ENCODE measurements at places on chromosomes 2 and 18.

DNA sequence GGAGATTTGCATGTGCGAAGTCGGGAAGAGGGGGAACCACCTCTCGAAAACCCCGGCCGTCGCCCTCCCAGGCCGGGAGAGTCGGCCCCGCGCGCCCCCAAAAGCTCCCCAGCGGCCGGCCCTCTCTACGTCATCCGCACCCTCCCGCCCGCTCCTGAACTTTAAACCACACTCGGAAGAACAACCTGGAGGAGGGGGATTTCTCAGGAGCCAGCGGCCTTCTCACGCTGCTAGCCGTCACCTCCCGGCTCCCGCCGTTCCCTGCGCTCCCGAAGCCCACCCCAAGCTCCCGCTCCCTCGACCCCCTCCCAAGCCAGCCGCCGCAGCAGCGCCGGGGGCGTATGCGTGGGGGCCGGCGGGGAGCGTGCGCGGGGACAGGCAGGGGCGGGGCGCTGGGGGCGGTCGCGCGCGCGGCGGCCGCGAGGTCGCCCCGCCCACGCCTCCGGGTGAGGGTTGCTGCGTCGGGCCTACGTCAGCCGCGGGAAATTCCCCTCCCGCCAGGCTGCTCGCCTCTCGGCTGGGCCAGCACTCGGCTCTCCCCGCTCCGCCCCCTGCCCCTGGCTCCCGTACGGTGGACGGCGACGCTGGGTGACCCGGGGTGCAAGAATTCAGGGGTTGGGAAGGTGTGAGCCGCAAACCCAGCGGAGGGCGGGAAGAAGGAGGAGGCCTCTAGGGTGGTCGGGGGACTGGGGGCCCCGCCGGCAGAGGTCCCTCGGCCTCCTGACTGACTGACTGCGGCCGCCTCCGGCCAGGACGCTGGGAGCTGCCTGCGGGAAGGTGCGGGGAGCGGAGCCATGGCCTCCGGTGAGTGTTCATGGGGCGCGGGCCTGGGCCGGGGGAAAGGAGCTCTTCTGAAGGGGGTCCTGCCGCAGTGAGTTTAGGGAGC is at the start of gene REL:
Gene REL (plus strand): TSS at position 528 of the 886 bp plus-strand sequence. CDS start 267 bp downstream, at position 795.
- DNase-seq, result peak; percentile 95

GRCh38 chr2:191530618-191531017 is 147.3 kb upstream of the NABP1 start:
- no peak for DNase-seq

DNA sequence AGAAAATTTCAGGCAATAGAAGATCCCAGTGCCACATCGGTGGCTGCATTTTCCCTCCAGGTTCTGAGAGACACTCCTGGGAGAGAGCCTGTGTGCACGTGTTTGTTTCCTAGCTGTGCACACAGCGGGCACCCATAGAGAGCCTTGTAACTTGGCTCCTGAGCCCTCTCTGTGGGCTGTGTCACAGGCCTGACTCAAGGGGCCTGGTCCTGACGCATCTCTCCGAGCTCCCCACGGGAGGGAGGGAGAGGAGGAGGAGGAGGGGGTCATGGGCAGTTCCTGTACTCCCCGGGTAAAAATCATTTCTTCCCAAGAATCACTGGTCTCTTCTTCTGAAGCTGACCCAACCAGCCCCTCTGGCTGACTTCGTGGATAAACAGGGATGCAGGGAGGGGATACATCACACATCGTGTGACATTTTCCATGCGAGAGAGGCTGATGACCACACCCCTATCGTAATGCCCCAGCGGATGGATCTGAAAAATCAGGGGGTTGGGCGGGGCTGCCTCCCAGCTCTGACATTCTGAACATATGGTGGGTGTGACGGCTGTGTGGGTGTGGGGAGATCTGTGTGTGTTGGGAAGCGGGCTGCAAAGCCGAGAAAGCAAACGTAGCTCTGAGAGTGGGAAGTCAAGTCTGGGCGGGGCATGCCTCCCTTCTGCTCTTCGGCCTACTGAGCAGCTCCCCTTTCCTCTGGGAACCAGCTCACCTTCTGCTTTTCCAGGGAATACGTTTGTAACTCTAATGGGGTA is 308.3 kb upstream of the HS6ST1 start:
- DNase-seq, result no peak

DNA sequence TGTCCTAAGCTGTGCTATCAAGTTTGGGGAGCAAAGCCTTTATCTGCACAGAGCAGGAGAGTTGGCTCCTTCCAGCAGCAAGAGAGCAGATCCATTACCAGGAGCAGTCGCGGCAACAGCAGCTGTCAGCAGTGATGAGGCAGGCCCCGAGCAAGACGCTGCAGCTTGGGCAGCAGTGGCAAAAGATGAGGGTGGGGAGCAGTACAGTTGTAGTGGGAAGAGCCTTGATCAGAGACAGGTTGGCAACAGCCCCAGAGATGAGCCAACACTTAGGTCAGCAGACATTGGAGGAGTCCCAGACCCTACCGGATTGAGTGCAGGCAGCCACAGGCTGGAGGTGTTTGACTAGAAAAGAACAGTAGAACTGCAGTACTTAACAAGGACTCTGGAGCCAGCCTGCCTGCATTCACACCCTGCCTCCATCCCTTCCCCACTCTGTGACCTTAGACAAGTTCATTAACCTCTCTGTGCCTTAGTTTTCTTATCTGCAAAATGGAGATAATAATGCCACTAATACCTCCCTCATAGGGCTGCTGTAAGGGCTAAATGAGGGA is 117.1 kb upstream of the SERTAD2 start:
- no peak for DNase-seq

- no peak for DNase-seq
These were observed 20.4 kb downstream of the DSG4 start for GRCh38 chr18:31396796-31397612.

GRCh38 chr2:45765007-45765727 is 113.7 kb downstream of the PRKCE start:
- no peak for DNase-seq

DNA sequence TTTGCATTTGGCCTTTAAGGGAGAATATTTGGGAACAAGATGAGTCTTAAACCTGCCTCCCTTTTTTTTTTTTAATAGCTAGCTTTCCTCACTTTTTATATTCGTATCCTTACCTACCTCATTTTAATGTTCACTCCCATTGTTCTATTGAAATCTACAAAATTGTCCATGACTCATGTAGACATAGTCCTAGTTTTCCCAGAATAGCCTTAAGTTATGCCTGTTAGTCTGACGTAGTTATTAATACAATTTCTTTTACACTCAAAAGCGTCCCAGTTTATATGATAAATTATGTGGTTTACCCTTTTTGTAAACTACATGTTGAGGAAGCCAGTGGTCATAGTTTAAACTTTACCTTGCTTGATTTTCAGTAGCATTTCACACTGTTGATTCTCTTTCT is 73.4 kb downstream of the UBR3 start:
- no peak for DNase-seq

- no peak for DNase-seq
These were observed 35.2 kb downstream of the OTOF start for GRCh38 chr2:26442707-26443106.

DNA sequence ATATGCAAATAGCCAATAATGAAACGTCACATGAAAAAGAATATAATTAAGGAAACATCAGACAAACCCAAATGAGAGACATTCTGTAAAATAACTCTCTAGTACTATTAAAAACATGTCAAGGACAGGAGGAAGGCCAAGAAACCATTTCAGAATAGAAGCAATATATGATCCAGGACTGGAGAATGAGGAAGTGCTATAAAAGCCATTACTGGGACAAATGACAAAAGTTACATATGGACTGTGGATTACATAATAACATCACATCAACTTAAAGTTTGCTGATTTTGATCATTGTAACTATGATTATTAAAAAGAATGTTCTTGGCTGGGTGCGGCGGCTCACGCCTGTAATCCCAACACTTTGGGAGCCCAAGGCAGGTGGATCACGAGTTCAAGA is 81.3 kb downstream of the CRACDL start:
- no peak for DNase-seq

GRCh38 chr2:95539290-95539689 is 52.5 kb upstream of the TRIM43 start:
- no peak for DNase-seq

DNA sequence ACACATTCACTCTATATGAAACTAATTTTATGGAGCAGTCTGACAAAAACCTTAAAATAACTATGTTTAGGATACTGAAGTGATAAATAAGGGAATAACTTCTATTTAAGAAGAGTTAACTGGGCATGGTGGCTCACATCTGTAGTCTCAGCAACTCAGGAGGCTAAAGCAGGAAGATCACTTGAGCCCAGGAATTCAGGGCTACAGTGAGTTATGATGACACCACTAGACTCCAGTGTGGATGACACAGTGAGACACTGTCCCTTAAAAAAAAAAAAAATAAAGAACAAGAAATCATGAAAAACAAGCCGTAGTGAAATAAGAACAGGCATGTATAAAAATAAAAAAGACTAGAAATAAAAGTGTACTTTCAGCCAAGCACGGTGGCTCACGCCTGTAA is 82.0 kb downstream of the THADA start:
- DNase-seq, result no peak

DNA sequence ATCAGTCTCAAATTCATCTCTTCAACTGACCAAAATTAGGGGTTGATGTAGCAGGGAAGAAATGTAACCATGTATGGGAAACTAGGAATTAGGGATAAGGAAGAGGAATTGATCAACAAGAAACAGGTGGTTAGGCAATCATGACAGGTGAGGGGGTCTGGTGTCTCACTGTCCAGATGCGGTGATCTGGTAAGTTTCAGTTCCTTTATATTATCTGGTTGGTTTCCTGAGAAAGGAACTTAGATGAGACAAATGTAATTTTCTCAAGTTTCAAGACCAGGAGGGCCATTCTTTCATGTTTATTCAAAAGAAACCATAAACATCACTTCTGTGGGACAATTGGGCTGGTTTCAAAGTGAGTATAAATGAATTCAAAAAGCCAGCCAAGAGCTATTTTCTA is 306.2 kb upstream of the KCNJ3 start:
- no peak for DNase-seq

DNA sequence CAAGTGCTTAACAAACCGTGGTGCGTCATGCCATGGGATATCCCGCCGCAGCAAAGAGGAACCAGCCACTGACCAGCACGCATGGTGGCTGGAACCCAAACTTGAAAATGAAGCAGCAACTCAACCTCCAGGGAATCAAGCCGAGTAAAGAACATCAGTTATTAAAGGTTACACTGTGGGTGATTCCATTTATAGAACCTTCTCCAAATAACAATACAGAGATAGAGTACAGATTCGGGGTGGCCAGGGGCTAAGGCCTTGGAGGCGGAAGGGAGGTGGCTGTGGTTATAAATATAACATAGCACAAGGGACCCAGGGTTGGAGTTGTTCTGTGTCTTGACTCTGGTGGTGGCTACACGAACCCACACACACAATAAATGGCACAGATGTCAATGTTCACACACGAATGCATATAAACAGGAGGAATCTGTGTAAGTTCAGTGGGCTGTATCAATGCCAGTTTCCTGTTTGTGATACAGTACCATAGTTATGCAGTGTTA is 123.1 kb downstream of the EIPR1 start:
- DNase-seq, result no peak

DNA sequence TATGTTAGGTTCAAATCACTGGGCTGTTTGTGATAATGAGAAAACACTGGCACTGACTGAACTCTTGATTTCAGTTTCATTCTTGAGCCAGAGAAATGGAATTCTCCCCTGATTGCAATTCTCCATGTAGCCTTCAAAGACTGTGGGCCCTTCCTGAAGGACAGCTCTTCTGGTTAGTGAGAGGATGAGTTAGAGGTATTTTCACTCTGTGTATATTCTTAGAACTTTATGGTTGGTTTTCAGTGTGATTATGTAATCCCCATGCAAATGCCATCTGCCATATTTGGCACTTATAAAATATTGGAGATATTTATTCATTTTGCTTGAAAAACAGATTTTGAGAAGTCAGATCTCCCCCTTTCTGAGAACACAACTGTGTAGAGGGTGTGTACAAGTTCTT is 323.7 kb downstream of the SLC4A3 start:
- no peak for DNase-seq

DNA sequence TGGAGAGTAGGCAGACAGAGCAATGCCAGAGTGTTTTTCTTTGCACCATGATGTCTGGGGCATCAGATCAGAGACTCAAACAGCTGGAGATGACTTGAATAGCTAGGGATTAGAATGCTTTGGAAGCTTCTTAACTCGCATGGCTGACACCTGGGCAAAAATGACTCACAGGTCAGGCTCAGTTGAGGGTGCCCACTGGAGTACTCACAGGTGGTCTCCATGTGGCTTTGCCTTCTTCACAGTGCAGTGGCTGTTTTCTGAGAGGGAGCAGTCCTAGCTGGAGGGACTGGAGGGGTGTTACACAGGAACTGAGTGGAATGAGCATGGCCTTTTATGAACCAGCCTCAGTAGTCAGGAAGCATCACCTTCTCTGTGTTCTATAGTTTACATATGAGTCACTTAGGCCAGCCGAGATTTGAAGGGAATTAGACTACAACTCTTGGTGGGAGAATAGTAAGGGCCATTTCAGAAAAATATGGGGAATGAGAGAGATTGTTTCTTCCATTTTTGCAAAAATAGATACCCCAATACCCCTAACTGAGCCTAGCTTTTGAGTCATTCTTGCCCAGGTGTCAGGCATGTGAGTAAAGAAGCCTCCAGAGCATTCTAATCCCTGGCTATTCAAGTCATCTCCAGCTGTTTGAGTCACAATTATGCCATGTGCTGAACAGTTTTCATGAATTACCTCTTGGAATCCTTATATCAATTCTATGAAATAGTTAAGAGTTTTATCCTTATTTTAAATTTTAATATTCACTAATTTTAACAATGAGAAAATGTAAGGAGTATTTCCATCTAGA is 7.1 kb upstream of the PPP1R1C start:
- no peak for DNase-seq

DNA sequence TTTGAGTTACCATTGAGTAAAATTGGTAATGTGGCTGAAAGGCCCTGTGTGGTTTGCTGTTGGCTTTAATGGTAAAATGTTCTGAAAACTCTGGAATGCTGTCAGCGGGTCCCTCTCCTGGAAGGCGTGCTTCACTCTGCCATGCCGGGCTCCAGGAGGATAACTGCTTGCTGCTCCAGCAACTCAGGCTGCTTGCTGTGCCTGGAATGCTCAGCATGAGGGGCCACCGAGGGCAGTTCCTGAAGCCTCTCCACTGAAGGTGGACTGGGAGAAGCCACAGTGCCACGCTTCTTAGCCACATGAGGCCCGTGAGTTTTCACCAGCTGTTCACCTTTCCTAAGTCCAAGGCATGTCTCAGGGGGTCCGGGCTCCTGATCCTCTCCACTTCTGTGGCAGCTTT is 90.4 kb upstream of the FAM110C start:
- DNase-seq, result no peak

- DNase-seq, result no peak
These were observed 111.7 kb downstream of the RTP5 start for GRCh38 chr2:241981076-241981700.

GRCh38 chr2:239953418-239954061 is 71.6 kb downstream of the NDUFA10 start:
- no peak for DNase-seq

DNA sequence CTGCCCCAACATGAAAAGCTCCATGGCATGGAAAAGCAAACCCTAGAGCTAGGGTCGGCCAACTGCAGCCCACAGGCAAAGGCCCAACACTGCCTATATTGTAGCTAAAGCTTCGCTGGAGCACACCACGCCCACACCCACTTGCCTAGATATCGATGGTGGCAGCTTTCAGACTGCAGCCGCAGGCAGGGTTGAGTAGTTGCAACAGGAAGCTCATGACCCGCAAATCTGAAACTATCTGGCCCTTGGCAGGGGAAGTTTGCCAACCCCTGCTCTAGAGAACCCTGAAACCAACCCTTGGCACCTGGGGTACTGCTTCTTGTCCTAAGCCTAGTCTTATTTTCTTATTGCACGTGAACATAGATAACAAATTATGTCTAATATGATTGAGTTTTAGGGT is 250.0 kb downstream of the SOX11 start:
- DNase-seq, result no peak
